Neural progenitor cell (in vitro differentiated cells): ENCODE measurements at places on chromosomes 6 and 20. TPM values are rescaled to one million over a fixed set of nuclear protein-coding genes. Genes with fewer than 3 reads are reported as not detected.

The ZBTB46 gene
- total RNA-seq: 8.1 and 13.9 TPM in 2 replicates

The GSTA2 gene
- not detected in 2 replicates for total RNA-seq

The PLEKHG1 gene
- 4.6 and 4.7 TPM in 2 replicates for total RNA-seq

The SMIM28 gene
- total RNA-seq: not detected in 2 replicates

The UFL1 gene
- total RNA-seq: 21.9 and 38.2 TPM in 2 replicates

The OR2H1 gene
- total RNA-seq: not detected in 2 replicates

The FOXC1 gene
- 0.09 and 0.45 TPM in 2 replicates for total RNA-seq

The CRISP2 gene
- not detected in 2 replicates for total RNA-seq

The CYP24A1 gene
- not detected in 2 replicates for total RNA-seq

The XKR7 gene
- total RNA-seq: 0.07 and 0.19 TPM in 2 replicates

The TAP1 gene
- 6.2 and 6.5 TPM in 2 replicates for total RNA-seq

The HSPA12B gene
- 0.15 and 0.71 TPM in 2 replicates for total RNA-seq

The PSMB1 gene
- 300 and 420 TPM in 2 replicates for total RNA-seq

The HLA-DQB1 gene
- total RNA-seq: 4.7 and 6.6 TPM in 2 replicates

The FITM2 gene
- total RNA-seq: 1.4 and 1.9 TPM in 2 replicates

- DNase-seq: no peak
Observed at GRCh38 chr6:90028995-90029635, 134.8 kb downstream of the GJA10 start.

DNA sequence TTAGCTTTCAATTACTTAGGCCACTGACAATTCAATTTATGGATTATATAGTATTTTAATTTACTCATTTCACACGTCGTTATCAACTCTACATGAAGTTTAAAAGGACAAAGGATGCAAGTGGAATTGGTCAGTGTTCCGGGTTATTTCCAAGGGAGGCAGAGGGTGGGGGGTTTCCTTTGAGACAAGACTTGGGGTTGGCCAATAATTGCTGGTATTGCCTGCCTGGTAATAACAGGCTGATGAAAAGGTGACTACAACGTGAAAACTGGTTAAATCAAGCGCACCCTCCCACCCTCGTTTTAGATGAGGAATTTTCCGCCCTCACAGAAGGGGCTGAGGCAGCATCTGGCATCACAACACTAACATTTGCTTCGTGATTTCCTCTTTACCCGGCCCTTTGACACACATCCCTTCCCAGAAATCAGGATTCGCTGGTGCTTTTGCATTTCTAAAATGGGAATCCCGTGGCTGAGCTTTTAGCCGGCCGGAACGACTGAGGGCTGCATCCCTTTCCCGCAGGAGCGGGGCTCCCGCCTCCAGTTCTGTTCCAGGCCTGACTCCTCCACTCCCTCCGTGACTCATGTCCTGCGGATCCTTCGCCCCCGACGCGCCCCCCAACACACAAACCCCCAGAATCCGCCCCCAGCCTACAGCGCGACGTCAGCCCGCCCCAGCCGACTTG, 999 bp upstream of the PIM1 start:
- DNase-seq: no peak

DNA sequence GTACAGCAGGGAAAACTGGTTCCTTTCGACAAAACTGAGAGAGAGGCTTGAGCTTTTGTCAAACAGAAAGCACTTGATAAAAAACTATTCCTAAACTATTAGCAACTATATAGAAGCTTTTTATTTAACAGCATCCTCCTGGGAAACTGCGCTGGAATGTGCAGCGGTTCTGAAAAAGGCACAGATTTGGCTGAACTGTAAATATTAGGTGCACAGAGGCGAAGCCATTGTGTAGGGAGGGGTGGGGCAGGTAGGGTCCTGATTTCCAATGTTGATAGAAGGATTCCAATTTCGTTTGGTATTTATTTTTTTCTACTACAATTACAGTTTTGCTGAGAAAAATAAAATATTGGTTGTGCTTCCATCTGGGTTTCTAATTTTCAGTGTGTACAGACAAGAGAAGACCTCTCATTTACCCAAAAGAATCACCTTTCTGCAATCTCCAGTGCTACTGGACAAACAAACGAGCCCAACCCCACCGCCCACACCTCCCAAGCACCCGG, 698 bp upstream of the SH3BGRL2 start:
- DNase-seq: no peak

DNA sequence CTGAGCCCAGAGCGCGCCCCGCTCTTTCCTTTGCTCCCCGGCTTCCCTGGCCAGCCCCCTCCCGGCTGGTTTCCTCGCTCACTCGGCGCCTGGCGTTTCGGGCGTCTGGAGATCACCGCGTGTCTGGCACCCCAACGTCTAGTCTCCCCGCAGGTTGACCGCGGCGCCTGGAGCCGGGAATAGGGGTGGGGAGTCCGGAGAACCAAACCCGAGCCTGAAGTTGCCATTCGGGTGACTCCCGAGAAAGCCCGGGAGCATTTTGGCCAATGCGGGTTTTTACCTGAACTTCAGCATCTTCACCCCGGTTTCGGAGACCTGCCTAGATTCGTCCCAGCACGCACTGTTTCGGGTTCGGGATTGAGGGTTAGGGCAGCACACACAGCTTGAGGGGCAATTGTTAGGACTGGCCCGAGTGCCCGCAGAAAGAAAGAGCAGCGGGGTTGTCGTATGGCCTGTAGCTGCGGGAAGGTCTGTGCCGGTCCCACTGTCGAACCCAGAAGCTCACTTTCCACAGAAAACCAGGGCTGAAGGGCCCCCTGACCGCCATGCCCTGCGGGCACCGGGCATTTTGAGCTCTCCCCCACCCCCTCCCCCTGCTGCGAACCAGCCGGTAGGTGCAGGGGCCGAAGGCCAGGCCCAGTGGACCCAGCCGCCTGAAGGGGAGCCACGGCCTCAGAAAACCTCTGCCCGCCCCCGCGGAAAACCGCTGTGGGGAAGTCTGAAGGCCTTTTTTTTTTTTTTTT, 2.1 kb downstream of the FOXP4 start:
- no peak for DNase-seq

DNA sequence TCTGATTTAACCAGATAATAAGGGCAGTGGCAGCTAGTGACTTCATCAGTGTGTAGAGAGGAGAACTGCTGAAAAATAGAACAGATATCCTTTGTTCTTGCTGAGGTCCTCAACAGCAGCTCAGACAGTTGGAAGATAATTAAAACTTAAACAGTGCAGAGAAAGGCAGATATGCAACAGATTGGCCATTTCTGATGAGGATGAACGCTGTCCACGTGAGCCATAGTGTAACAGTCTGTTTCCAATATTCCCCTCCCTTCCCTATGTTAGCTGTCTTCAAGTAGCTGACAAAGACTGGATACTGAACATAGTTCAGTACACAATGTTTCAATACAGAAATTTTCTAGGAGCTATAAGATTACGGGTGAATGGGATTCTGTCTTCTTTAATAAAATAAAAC, 291.4 kb downstream of the BTBD9 start:
- DNase-seq: no peak

DNA sequence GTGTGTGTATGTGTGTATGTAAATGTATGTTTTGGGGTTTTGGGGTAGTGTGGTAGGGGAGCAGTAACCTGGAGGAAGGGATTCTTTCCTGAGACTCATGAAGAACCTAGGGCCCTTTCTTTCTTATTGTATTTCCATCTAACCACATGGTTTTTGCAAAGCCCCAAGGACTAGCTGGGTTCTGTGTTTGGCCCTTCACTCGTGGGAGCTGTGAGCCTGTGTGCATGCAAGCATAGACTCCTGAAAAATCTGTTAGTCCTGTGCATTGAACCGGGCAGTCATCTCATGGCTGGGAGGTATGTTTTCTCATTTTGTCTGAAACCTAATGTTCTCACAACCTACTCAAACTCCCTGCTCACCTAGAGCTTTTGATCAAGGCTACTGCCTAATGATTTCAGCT, 219.1 kb downstream of the PHACTR1 start:
- no peak for DNase-seq

DNA sequence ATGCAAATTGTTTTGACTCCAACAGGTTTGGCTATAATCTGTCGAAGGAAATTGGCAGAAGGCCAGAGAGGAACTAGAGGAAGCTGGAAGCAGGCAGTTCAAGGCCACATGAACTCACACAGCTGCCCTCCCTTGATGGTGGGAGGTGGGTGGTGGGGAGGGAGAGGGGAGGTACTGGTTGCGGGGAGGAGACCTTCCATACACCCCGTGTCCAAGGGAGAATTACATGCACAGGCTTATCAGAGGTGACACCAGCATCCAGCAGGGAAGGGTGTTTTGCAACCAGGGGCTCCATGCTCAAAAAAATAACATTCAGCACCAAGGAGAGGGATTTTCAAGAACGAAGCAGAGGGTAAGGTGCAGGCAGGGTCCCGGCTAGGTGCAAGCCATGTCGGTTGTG, 9.1 kb downstream of the PRND start:
- DNase-seq: peak; percentile 25

GRCh38 chr20:46400828-46401477, 5.5 kb downstream of the ELMO2 start:
- DNase-seq: peak; percentile 28

- peak; percentile 54 for DNase-seq
Observed at GRCh38 chr20:53623454-53624211, 30.0 kb upstream of the ZNF217 start.

DNA sequence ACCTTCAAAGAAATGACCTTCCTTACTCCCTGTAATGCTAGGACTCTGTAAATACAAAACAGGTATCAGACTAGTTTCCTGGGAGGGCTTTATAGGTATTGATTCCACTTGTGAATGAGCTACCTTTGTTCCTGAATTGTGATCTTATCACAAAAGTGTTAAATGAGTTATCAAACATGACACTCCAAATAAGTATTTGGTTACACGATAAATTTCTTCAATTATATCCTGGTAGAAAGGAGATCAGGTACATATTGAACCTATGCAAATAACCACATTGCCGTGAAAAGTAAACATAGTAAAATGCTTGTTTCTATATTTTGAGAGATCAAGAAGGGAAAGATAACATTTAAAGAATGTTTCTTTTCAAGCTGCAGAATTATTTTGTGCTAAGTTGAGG, 285.3 kb downstream of the HIVEP2 start:
- no peak for DNase-seq

- DNase-seq: no peak
Observed at GRCh38 chr6:159565181-159565710, 127.8 kb downstream of the SOD2 start.

GRCh38 chr6:33430334-33430733, 10.5 kb downstream of the SYNGAP1 start:
- no peak for DNase-seq

- peak; percentile 81 for DNase-seq
Observed at GRCh38 chr20:3777716-3778629, 3.3 kb downstream of the SPEF1 start.

- no peak for DNase-seq
Observed at GRCh38 chr20:33709398-33709797, 10.7 kb downstream of the PXMP4 start.

- DNase-seq: no peak
Observed at GRCh38 chr6:90249034-90249433, 47.6 kb downstream of the BACH2 start.

- no peak for DNase-seq
Observed at GRCh38 chr6:35725081-35725708, 11.6 kb upstream of the ARMC12 start.

GRCh38 chr6:7234547-7234946, 78.5 kb downstream of the SSR1 start:
- no peak for DNase-seq

- no peak for DNase-seq
Observed at GRCh38 chr6:19879663-19880062, 42.5 kb downstream of the ID4 start.

GRCh38 chr6:132132422-132132821, 181.2 kb upstream of the CCN2 start:
- peak; percentile 11 for DNase-seq

DNA sequence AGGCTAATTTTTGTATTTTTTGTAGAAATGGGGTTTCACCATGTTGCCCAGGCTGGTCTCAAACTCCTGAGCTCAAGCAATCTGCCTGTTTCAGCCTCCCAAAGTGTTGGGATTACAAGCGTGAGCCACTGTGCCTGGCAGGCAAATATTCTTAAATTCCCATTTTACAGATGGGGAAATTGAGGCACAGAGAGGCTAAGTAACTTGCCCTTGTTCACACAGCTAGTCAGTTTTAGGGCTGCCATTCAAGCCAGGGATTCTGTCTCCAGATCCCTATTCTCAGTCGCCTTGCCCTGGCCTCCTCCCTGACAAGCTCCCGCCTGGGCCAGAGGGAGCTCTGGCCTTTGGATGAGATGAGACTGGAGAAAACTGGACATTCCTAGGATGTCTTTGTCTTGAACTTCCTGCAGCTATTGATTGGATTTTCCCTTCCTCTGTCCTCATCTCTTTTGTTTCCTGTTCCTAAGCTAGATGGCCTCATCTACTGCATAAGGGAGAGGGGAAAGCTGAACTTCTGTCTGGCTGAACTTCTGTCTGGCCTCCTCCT, 90.5 kb downstream of the NDUFAF5 start:
- DNase-seq: peak; percentile 16

GRCh38 chr20:19381947-19382346, 169.5 kb downstream of the SLC24A3 start:
- DNase-seq: no peak

- DNase-seq: no peak
Observed at GRCh38 chr6:112254921-112255320, 554 bp upstream of the LAMA4 start.

GRCh38 chr6:3872370-3872854, 23.2 kb downstream of the FAM50B start:
- DNase-seq: no peak

DNA sequence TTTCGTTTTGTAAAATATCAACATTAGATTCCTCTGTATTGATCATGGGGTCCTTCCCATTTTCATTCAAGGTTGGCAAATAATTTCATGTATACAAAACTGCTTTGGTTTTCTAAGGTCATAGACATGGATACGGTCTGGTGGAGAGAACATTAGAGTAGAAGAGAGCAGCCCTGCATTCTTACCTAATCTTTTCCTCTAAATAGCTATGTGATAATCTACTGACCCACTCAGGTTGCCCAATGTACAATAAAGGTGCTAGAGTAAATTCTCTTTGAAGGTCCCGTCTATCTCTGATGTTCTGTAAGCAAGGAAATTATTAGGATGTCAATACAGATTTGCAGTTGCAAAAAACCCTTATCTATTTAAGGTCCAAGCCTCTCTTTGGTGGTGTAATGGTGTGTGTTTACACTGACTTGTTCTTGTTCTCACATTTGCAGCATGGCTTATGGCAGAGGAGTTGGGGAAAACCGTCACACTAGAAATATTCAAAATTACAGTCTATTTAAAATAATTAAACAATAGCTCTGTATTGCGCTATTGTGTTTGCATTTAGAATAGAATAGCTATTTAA, 31.2 kb upstream of the NOX3 start:
- DNase-seq: no peak

DNA sequence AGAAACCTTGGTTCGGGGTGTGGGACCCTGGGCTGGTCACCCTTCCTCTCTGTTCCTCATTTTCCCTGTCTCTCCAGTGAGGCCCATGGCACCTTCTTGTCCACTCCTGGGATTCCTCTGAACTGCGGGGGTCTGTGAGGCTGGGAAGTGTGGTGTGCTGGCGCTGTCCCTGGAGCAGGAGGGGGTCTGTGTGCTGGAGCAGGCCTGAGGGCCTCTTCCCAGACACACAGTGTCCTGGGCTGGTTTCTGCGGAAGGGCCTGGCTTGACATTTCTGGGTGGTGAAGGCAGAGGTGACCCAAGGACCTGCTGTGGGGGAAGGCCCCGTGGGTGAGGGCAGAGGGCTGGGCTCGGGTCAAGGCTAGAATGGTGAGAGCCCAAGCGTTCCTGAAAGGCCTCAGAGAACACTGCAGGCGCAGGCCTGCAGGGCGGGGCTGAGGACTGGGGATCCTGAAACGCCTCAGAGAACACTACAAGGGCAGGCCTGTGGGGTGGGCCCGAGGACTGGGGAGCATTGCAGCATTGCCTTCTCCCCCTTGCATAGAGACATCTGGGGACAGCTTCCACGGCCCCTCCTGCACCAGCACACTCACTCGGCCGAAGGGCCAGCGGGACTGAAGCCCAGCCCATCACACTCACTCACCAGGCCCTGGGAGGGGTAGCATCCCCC, 10.6 kb upstream of the BAK1 start:
- DNase-seq: no peak
